ENCODE measurements at places on chromosomes 13 and 19.

DNA sequence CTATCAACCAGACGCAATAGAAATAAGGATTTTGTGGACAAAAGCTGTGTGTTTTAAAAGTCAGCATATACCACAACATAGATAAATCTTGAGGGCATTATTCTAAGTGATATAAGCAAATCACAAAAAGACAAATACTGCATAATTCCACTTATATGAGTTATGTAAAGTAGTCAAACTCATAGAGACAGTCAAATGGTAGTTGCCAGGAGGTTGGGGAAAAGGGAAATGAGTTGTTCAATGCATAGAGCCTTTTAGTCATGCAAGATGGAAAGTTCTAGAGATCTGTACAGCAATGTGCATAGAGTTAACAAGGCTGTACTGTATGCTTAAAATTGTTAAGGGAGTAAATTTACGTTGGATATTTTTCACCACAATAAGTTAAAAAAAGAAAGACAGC is 244.7 kb downstream of the DCT start:
- DNase-seq, result no peak

GRCh38 chr19:36092566-36092965 is 18.4 kb upstream of the OVOL3 start:
- no peak for DNase-seq

DNA sequence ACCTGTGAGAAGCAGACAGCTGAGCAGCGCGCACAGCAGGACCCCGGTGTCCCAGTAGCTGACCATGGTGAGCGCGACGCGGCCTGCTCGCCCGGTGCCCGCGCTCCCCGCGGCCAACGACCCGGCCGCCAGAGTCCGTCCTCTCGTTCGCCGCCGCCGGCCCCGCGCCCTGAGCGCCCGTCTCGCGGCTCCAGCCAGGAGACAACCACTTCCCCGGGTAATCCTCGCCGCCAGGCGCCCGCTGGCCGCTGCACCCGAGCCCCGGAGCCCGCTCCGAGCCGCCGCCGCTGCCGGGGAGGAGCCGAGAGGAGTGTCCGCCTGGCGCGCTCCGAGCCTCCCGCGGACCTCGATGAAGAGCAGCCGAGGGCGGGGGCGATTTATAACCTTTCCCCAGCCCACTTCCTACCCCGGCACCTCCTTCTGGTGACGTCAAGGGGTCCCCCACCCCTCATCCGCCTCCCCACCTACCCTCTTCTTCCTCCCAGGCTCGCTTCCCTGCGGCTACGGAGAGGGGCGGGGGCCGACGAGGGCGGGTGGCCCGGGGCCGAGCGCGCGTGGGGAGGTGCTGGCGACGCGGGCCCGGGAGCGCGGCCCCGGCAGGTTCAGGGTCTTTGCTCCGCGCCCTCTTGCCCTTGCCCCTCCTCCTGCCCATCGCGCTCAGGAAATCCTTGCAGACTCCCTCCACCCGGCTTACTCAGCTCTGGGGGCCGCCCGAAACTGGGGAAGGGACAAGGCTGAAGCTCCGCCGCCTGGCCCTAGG is at the start of gene FLT1:
Gene FLT1 (minus strand): TSS at position 351 of the 760 bp plus-strand sequence. CDS start 285 bp downstream, at position 66.
- DNase-seq, result peak; percentile 25

DNA sequence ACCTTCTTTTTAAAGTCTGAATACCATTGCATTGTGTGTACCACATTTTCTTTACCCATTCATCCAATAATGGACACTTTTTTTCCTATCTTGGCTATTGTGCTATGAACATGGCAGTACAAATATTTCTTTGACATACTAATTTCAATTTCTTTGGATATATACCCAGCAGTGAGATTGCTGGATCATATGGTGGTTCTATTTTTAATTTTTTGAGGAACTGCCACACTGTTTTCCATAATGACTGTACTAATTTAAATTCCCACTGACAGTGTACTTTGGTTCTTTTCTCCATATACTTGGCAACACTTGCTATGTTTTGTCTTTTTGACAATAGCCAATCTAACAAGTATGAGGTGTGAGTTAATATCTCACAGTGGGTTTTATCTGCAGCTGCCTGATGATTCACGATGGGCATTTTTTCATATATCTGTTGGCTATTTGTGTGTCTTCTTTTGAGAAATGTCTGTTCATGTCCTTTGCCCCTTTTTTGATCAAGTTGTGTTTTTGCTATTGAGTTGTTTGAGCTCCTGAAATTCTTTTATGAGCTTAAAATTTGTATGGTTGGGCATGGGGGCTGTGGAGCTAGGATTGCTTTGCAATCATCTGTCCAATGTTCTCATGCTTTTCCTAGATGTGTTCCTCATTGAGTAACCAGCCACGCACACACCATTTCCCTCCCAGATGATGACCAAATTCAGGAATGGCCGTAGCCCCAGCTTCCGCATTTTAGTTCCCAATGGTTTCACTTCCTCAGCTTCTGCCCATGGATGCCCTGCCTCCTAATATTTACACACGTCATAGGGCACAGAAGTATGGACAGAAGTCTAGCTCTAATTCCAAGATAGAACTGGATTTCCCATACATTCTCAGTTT is 380.0 kb upstream of the SGCG start:
- no peak for DNase-seq

- DNase-seq, result no peak
Observed at GRCh38 chr13:110113284-110113764, 193.6 kb downstream of the COL4A1 start.

DNA sequence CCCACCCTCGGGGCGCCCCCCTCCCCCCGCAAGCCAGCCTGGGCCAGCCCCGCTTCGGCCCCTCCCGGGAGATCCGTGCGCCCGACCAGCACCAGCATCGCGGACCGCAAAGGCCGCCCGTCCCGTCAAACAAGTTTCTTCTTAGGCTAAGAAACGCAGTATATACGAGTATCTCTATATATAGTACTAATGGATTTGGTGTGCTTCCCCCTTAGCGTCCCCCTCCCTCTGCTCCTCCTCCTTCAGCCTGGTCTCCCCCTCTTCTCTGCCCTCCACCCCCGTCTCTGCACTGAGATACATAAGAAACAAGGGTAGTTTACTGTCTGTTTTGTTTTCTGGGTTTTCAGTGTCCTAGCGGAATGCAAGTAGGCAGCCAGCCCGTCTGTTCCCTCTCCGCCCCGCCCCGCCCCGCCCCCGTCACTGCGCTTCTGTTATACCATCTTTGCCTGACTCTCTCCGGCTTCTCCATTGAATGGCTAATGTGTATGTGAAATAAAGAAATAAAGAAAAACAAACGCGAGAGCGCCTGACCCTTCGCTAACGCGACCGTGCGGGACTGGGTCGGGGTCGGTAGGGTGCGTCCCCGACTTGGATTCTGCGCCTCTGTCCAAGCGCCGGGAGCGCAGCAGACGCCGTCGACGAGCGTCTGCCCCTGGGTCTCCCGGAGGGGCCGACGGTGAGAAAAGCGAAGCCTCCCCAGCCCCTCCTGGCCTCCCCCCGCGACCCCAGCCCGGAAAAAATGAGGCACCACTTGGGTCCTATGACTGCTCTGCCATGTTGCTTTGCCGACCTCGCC is 4.2 kb downstream of the LYL1 start:
- DNase-seq, result no peak

- DNase-seq, result no peak
Observed at GRCh38 chr13:48977286-48977625, 1.5 kb downstream of the FNDC3A start.

DNA sequence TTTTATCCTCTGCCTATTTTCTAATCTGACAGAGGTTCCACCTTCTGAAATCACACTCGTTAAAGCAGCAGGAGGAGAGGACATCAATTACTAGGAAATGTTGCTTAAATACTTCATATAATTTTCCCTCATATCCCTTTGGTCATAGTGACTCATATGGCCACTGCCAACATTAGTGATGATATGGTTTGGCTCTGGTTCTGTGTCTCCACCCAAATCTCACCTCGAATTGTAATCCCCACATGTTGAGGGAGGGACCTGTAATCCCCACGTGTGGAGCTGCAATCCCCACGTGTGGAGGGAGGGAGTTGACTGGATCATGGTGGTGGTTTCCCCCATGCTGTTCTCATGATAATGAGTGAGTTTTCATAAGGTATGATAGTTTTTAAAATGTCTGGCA is 618.4 kb upstream of the SLITRK5 start:
- DNase-seq, result no peak

DNA sequence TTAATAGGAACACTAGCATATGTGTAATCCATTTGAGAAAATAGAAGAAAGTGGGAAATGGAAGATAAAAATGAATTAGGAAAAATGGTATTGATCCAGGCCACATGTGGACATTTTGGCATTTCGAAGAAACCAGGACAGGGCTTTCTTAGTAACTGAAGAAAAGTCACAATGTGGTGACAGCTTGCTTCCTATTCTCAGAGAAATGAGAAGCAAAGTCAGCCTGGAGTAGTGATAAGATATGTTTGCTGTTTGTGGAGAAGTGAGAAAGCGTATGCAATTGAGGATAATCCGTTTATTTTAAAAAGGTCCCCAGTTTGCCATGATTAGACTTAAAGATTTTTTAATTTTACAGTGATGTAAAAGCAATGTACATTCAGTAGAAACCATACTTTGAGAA is 127.9 kb downstream of the SLITRK6 start:
- no peak for DNase-seq

- DNase-seq, result no peak
Observed at GRCh38 chr19:33724721-33725060, 72.0 kb upstream of the KCTD15 start.

Measured in T-cell (primary cell).